ENCODE measurements at places on chromosomes 11 and 22.

- no peak overlapping the region for H3K4me3 ChIP-seq
- H3K4me1 ChIP-seq: no peaks in the 10 kb centered on the region
- DNase-seq: no peak
- H3K27me3 ChIP-seq: no peaks in the 10 kb centered on the region
- H3K27ac ChIP-seq: no peak overlapping the region
- no peaks in the 10 kb centered on the region for H3K36me3 ChIP-seq
Observed at GRCh38 chr11:100273066-100273815, 413.8 kb upstream of the ARHGAP42 start.

DNA sequence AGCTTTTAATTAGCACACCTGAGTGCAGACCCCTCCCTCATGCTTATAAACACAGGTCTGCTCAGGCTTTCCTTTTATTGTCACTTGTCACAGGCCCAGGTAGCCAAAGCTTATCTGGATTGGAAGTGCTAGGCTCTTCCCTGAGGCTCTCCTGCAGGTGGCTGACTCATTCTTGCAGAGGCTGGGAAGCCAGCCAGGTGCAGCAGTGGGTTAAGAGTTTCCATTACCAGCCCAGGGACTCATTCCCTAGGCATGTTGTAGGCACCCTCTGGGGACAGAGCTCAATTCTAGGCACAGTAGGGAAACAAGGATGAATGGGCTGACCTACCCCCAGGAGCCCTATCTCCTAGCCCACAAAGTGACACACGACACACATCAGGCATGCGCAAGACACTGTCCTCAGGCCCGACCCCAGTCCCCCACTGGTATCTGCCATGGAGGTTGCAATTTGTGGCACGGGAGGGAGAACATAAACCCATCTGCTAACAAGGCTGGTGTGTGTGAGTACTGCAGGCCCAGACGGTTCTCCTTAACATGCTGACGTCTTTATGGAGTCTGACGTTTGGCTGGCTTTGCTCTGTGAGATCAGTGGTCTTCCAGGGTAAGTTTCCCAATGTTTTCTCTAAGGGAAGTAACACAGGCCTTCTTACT lies 94.2 kb downstream of the ABTB2 start:
- peaks cover 33% of the 10 kb centered on the region for H3K4me1 ChIP-seq
- no peak overlapping the region for H3K4me3 ChIP-seq
- no peaks in the 10 kb centered on the region for H3K27me3 ChIP-seq
- no peak for DNase-seq
- H3K27ac ChIP-seq: no peak overlapping the region

DNA sequence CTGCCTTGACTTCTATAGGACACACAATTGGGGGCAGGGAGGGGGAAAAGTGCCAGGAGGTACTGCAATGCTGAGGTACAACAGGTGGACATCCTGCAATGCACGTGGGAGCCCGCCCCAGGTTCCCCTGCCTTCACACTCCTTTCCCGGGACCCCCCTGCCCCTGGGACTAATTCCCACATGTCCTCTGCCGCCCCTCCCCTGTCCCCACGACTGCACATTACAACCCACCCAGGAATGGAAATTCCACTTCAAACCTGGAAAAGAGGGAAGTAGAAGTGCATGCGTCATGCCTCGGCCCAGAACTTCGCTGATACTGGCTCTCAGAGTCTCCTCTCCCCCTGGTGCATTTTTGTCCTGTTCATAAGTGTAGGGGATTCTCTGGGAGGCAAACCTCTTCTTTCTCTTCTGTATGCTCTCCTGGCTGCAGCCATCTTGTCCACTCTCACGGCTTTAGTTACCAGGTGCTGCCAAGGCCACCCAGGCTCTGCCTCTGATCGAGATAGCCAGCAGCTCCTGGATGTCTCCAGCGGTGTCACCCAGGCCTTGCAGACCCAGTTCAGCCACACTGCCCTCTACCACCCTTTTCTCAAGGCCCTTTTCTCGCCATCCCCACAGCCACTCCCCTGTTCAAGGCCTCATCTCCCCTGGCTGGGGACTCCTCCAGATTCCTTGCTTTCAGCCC lies 43.7 kb downstream of the GDPD5 start:
- H3K36me3 ChIP-seq: no peaks in the 10 kb centered on the region
- peak; percentile 60 for DNase-seq
- H3K27ac ChIP-seq: no peak overlapping the region
- H3K4me3 ChIP-seq: no peak overlapping the region
- peaks cover 10% of the 10 kb centered on the region for H3K4me1 ChIP-seq

DNA sequence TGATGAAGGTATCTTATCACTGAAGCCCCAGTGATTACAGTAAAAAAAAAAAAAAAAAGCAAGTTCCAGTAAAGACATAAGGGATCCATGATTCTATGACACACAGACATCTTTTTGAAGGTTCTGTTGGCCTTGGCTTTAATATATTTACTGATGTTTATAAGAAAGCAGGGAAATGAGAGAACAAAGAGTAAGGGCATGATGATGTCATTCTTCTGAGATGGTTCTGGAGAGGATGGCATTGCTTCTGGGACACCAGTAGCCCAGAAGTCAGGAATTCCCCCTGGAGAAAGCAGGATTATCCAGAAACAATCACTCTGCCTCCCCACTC lies 233.6 kb downstream of the FAM76B start:
- no peaks in the 10 kb centered on the region for H3K36me3 ChIP-seq
- no peak overlapping the region for H3K27ac ChIP-seq
- H3K27me3 ChIP-seq: no peaks in the 10 kb centered on the region

GRCh38 chr11:44625759-44626523 lies 60.5 kb downstream of the CD82 start:
- H3K27ac ChIP-seq: no peak overlapping the region
- H3K27me3 ChIP-seq: no peaks in the 10 kb centered on the region
- peak; percentile 75 for DNase-seq
- H3K36me3 ChIP-seq: peaks cover 11% of the 10 kb centered on the region
- peaks cover 25% of the 10 kb centered on the region for H3K4me1 ChIP-seq
- H3K4me3 ChIP-seq: no peak overlapping the region

DNA sequence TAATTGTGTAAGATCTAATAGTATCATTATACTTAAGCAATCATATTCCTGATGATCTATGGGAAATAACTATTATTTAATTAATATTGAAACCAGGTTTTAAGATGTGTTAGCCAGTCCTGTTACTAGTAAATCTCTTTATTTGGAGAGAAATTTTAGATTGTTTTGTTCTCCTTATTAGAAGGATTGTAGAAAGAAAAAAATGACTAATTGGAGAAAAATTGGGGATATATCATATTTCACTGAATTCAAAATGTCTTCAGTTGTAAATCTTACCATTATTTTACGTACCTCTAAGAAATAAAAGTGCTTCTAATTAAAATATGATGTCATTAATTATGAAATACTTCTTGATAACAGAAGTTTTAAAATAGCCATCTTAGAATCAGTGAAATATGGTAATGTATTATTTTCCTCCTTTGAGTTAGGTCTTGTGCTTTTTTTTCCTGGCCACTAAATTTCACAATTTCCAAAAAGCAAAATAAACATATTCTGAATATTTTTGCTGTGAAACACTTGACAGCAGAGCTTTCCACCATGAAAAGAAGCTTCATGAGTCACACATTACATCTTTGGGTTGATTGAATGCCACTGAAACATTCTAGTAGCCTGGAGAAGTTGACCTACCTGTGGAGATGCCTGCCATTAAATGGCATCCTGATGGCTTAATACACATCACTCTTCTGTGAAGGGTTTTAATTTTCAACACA lies 6.4 kb downstream of the BIRC3 start:
- no peaks in the 10 kb centered on the region for H3K27me3 ChIP-seq
- no peak overlapping the region for H3K27ac ChIP-seq
- H3K4me1 ChIP-seq: peaks cover 47% of the 10 kb centered on the region
- no peaks in the 10 kb centered on the region for H3K36me3 ChIP-seq
- H3K4me3 ChIP-seq: no peak overlapping the region

DNA sequence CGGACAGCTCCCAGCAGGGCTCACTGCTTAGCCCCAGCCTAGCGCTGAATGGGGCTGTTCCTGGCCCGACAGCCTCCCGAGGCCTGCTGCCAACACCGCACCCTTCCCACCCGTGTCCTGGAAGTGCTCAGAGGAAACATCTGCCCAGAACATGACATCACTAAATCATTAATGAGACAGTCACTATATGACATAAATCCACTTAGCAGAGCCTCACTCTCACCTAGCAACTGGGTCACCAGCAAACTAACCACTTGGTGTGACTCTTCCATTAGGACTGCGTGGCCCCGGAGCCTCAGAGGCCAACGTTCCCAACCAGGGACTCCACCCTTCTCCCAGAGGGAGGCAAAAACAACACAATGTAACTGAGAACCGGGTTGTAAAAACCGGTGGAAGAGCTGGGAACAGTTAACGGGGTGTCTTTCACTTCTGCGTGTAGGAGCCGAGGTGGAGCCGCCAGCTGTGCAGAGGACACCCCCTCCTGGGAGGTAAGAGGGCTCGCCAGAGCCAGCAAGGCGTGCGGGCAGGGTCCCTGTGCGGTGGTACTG lies 21.4 kb upstream of the PACSIN2 start:
- H3K27me3 ChIP-seq: no peaks in the 10 kb centered on the region
- no peaks in the 10 kb centered on the region for H3K4me1 ChIP-seq
- H3K36me3 ChIP-seq: no peaks in the 10 kb centered on the region
- peak; percentile 92 for DNase-seq
- H3K4me3 ChIP-seq: no peak overlapping the region

DNA sequence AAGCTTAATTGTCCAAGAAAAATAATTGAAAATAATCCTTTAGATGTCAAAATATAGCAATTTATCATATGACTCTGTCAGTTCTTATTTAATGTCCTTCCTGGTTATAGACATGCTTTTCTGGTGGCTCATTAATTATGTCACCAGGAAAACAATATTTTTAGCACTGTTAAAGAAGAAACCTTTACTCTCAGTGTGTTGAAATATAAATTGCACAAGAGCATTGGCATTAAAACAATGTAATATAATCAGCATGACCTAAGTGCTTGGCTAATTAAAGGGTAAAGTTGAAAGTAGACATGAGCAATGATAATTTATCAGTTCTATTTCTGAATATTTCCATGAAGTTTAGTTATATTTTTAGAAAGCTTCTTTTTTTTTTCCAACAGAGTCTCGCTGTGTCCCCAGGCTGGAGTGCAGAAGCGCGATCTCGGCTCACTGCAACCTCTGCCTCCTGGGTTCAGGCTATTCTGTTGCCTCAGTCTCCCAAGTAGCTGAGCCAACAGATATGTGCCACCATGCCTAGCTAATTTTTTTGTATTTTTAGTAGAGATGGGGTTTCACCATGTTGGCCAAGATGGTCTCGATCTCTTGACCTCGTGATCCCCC lies 232.3 kb downstream of the JRKL start:
- H3K4me3 ChIP-seq: no peak overlapping the region
- H3K4me1 ChIP-seq: no peaks in the 10 kb centered on the region
- no peak overlapping the region for H3K27ac ChIP-seq
- DNase-seq: no peak
- H3K36me3 ChIP-seq: no peaks in the 10 kb centered on the region

DNA sequence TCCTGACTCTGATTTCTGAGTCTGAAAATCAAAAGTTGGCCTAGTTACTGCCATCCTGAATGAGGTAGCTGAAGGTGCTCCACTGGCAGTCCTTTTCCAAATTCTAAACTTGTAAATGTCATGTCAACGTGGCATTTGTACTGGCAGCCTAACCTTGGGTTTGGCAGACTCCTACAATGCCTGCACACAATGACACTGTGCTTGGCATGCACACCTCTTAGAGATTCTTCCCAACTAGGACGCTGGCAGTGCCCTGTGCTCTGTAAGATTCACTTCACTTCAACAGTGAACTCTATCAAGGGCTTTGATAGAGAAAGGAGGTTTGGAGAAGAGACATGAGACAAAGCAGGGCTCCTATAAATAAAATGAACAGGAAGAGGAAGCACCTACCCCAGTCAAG lies 21.9 kb upstream of the PPP2R1B start:
- H3K4me1 ChIP-seq: no peaks in the 10 kb centered on the region
- no peak for DNase-seq
- no peak overlapping the region for H3K27ac ChIP-seq
- no peak overlapping the region for H3K4me3 ChIP-seq
- no peaks in the 10 kb centered on the region for H3K27me3 ChIP-seq

DNA sequence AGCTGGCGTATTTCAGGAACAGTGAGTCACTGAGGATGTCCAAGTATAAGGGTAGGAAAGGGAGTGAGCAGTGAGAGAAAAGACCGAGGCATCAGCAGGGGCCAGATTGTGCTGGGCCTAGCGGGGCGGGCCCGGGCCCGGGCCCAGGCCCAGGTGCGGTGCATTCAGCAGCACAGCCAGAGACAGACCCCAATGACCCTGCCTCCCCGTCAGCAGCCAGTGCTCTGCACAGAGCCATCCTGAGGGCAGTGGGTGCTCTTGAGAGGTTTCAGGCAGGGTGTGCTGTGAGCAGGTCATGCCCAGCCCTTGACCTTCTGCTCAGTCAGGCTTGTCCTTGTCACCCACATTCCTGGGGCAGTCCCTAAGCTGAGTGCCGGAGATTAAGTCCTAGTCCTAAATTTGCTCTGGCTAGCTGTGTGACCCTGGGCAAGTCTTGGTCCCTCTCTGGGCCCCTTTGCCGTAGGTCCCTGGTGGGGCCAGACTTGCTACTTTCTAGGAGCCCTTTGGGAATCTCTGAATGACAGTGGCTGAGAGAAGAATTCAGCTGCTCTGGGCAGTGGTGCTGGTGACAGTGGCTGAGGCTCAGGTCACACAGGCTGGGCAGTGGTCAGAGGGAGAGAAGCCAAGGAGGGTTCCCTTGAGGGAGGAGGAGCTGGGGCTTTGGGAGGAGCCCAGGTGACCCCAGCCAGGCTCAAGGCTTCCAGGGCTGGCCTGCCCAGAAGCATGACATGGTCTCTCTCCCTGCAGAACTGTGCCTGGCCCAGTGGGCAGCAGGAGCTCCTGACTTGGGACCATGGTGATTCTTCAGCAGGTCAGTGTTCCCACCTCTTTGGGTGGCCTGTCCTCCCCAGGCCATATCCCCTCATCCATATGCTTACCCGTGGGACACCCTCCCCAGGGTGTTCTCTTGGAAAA lies 2.1 kb downstream of the MYO7A start:
- peaks cover 4% of the 10 kb centered on the region for H3K27me3 ChIP-seq
- no peak for DNase-seq
- H3K36me3 ChIP-seq: no peaks in the 10 kb centered on the region
- peaks cover 23% of the 10 kb centered on the region for H3K4me1 ChIP-seq
- no peak overlapping the region for H3K27ac ChIP-seq
- H3K4me3 ChIP-seq: no peak overlapping the region

DNA sequence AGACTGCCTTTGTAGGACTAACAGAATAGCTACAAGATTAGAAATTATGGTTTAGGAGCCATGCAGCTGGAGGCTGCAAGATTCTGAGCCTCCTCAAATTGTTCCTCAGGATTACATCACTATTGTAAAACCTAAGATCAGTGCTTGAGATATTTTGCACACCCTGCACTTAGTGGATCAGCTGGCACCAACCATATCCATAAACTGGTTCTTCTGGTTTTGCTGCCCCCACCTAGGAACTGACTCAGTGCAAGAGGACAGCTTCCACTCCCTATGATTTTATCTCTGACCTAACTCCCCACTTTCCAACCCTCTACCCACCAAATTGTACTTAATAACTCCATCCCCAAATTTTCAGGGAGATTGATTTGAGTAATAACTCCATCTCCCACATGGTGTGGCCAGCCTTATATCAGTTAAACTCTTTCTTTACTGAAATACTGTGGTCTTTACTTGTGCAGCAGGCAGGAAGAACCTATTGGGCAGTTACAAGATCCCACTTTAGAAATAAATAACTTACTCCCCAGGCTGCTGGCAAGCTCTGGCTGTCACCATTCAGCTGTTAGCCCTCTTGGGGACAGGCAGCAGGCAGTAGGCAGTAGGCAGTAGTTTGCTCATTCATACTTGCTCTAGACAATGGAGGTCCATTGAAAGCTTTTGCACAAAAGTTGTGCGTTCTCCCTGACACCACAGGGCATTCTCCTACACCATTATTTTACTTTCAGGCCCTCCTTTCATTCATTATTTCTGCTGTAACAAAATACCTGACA lies 119.0 kb downstream of the SLC17A6 start:
- H3K4me1 ChIP-seq: no peaks in the 10 kb centered on the region
- H3K4me3 ChIP-seq: no peak overlapping the region
- no peaks in the 10 kb centered on the region for H3K27me3 ChIP-seq
